Amniotic stem cell (primary cell): ENCODE measurements at places on chromosomes 3 and 15.
A peak's percentile ranks its signal among the peaks of the same experiment; 100 is the strongest.

DNA sequence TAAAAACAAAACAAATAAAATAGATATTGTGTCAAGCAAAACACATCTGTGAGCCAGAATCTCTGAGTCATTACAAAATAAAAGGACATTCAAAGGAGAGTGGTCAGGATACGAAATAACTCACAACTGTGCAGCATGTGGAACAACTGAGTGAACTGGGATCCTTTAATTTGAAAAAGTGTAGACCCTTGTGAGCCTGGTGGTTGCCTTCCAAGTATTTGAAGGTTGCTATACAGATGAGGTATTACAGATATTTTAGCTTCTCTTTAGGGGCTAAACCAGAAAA, 26.7 kb downstream of the KCNMB2 start:
- no peak for DNase-seq

DNA sequence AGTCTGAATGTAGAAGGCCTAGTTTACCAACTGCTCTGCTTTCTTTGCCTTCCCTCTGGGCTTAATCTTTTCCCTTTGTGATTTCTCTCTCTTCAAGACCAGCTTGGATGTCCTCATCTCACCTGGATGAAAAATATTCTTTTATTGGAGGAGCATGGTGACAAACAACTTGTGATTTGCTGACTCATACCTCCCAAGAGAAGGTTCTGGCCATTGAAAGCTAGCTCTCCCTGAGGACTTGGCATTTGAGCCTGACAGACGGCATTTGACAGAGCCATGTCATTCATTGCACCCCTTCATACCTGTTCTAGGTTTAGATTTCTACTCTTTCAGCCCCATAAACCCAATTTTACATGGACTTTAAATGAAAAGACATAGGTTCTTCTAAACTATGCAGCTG, 33.3 kb downstream of the ATG7 start:
- DNase-seq: no peak

DNA sequence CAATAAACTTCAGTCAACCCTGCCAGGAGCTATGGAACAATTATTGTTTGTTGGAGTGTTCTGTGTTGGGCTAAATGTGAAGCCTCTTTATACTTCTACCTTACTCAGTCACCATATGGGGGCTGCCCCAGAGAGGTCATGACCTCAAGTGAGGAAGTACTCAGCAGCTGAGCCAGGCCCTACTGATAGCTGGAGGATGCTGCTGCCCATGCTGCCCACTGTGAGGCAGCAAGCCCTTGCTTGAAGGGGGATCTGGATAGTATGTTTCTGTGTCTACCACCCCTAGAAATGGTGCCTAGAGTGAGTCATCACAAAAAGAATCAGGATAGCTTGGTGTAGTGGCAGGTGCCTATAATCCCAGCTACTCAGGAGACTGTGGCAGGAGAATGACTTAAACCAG, 4.5 kb upstream of the RPL24 start:
- no peak for DNase-seq

DNA sequence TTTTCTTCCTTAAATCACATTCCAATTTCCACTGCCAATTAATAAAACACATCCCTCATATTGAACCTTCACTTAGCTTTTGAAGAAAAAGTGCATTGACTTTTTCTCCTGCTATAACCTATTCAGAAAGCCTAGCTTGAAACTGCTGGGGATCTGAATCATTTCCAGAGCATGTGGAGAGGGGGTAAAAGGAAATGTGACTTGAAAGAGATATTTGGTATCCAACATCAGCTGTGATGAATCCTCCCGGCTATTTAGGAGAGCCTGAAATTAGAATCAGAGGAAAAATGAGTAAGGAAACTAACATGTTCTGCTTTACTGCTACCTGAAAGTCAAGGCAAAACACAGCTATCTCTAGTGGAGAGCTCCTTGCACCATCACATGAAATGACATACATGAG, 2.6 kb upstream of the GNB5 start:
- no peak for DNase-seq

DNA sequence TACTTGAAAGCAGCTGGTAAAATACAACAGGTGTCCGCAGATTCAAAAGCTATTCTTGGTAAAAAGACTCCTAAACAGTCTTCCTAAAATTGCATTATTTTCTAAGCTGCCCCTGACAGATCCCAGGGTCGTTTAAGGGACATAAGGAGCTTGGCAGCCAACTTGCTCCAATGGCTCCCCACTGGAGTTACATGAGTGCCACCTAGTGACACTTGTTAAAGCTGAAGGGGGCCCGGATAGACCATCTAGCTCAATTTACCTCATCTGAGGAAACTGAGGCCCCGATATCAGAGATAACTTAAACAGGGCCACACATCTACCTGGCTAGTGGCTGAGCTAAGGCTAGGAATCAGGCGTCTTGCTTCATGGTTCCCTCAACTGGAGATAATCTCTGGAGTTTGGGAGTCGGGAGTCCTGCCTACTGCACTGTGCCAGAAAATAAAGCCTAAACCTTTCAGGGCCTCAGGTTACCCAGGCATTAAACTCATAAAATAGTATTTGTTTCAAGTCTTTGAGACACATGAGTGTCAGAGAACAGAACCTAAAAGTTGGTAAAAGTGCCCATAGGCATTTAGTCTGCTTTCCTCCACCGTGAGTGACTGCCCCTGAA, 6.5 kb upstream of the TBC1D23 start:
- DNase-seq: peak; percentile 68

- no peak for DNase-seq
Observed at GRCh38 chr3:187211532-187212195, 14.4 kb downstream of the RTP1 start.

DNA sequence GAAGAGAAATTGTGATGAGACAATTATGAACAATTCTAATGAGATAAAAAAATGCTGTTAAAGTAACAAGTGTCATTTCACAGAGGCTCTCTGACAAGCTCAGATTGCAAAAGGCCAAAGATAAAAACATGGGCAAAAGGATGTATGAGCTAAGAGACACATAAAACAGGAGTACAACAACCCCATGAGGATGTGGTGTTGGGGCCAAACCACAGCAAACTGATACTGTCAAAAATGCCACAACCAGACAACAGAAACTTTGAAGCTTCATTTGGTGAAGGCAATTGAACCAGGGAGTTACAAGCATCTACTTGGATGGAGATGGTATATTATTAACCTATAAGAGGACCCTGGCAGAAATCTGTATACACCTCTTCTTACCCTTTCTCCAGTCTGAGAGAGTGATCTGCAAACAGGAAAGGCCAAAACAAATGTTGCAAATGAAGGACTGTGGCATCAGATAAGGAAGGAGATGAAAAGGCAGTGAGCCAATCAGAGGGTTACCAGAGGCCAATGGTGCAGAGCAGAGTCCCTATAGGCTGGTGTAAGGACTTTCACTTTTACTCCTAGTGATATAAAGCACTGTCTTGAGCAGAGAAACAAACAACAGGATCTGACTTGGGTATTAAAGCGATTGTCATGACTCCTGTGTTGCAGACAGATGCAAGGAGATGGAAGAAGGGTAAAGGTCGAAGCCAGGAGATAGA, 659.0 kb downstream of the NTRK3 start:
- no peak for DNase-seq

DNA sequence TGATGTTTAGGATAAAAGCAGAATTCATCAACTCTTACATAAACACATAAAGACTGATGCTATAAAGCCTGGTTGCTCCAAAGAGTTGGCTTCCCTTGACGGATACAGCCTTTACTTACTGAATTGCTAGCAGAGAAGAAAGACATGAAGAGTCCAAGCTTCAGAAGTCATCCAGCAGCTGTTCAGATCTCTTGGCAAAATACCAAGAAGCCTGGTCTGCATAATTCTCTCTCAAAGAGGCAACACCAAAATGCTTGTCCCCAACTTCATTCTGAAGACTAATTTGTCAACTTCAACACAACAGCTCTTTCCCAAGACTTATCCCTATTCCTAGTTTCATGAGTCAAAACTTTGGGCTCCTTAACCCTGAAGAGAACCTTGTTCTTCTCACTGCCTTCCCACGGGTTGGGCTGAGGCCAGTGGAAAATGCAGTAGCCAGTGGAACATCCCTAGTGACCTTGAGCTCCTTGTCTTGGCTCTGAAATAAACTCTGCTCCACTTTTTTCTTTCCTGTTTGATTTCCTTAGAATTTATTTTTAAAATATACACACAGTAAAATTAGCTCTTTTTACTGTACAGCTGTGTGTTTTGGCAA, 119.2 kb upstream of the THBS1 start:
- DNase-seq: no peak

DNA sequence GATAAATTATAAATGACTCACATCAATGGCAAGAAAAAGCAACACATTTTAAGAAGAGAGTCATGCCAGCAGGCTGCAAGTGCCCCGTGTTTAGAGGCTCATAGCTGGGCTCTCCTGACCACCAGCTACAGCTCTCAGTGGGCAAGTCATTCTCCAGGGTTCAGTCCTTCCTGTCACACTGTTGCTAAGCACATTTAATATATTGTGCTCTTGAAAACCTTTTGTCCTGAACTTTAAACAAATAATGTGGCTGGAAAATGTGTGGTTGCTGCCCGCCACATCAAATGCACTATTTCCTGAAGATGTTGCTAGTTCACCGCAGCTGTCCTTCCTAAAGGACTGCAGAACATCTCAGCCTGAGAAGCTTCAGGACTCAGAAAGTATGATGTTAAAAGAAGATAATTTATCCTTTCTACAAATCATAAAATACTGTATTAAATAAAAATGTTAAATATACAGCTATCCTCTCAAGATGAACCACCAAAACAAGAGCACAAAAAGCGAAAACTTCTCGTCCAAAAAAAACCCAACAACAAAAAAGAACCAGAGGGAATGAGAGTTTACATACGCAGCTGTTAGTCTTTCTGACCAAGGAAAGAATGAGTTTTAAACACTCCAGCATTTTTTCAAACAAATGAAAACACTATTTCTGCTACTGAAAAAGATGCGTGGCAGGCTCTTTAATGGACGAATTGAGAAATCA, 951 bp downstream of the TARS3 start:
- no peak for DNase-seq

GRCh38 chr15:93068581-93069199, 20.3 kb downstream of the RGMA start:
- DNase-seq: no peak
